Stimulated activated CD8-positive, alpha-beta memory T cell treated with anti-CD3 and anti-CD28 coated beads, Interleukin-4, amount 100 ng/mL, for 1 hour (primary cell): ENCODE measurements at places on chromosomes 13 and 19.

DNA sequence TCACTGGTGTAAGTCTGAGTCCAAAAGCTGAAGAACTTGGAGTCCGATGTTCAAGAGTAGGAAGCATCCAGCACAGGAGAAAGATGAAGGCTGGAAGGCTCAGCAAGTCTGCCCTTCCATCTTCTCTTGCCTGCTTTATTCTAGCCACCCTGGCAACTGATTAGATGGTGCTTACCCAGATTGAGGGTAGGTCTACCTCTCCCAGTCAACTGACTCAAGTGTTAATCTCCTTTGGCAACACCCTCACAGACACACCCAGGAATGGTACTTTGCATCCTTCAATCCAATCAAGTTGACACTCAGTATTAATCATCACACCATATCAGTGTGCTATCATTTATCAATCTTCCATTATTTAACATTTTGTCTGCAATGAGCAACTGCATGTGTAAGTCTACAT is 223.5 kb downstream of the GPC5 start:
- DNase-seq, result no peak

GRCh38 chr13:77001540-77001939 is 9.7 kb downstream of the CLN5 start:
- DNase-seq, result no peak

DNA sequence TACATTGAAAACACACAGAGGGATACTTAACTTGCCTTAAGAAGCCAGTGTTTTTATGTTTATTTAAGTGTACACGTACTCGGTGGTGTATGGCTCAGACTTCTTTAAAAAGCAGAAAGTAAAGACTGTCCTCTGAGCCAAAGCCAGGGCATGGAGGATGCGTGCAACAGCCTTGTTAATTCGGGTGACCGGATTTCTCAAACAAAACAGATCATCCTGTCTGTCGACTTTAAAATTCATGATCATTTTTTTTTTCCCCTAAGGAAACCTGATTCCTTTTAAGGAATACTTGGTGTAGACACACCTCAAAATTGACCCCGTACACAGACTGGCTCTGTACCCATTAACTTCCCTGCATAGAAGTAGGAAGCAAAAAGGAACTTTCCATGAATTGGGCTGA is 124.7 kb upstream of the RNF113B start:
- DNase-seq, result no peak

GRCh38 chr13:111210544-111211469 is 95.7 kb downstream of the ARHGEF7 start:
- no peak for DNase-seq

- DNase-seq, result no peak
Measured at GRCh38 chr13:26095846-26096610, 44.2 kb upstream of the SHISA2 start.

DNA sequence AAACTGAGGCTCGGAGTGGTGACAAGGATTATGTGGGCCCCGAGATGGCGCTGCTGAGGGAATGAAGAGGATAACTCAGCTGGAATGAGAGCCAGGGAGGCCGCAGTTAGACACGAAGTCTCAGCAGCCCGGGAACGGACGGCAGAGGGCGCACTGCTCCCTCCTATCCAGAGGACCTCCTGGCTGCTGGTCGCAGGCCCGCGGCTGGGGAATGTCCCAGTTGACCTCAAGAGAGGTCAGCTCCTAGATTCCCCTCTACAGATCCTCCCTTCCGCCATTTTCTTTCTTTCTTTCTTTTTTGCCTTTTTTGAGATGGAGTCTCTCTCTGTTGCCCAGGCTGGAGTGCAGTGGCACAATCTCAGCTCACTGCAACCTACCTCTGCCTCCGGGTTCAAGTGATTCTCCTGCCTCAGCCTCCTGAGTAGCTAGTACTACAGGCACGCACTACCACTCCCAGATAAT is 24.1 kb upstream of the ASPDH start:
- peak; percentile 24 for DNase-seq

DNA sequence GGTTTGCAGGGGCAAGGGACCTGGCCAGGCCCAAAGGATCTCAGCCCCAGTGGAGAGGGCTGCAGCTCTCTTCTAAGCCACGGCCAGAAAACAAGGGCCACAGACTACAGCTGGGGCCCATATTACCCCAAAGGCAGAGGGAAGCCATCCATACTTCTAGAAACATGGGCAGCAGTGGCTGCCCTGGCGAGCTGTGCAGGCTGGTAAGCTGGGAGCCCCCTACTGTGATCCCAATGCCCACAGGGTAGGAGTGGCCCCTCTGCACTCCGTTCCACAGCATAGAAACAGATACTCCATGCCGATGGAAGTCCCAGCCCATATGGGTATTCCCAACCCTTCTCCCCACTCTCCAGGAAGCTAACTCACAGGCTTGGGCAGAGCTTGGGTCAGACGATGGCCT is 25.1 kb downstream of the VSTM2B start:
- no peak for DNase-seq

DNA sequence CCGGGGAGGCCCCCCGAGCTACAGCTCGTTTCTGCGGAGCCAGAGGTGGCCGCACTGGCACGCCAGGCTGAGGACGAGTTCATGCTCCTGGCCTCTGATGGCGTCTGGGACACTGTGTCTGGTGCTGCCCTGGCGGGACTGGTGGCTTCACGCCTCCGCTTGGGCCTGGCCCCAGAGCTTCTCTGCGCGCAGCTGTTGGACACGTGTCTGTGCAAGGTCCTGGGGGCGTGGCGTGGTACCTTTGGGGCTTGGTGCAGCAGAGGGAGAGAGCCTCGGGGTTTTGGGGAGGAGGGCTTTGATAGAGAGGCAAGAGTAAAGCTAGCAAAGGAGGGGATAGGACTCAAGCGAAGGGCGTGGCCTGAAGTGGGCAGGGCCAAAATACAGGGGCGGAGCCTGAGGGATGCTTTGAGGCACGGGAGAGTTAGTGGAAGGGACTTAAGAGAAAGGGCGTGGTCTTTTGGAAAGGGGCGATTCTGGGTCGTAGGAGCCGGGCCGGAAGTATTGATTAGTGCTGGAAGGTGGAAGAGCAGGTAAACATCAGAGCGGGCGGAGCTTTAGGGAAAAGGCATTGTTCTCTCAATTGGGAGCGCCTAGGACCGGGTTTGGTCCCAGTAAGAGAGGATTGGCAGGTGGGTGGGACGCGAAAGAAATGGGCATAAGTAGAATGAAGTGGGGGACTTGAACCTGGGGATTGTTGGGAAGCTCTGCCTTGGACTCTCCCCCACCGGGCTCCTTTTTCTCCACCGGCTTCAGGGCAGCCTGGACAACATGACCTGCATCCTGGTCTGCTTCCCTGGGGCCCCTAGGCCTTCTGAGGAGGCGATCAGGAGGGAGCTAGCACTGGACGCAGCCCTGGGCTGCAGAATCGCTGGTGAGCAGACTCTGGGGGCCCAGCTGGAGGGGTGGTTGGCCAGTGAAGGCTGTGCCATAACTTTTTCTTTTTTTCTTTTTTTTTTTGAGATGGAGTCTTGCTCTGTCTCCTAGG is 1.2 kb downstream of the PPM1N start:
- no peak for DNase-seq

- DNase-seq, result no peak
Measured at GRCh38 chr13:28527629-28528028, 32.7 kb upstream of the FLT1 start.

DNA sequence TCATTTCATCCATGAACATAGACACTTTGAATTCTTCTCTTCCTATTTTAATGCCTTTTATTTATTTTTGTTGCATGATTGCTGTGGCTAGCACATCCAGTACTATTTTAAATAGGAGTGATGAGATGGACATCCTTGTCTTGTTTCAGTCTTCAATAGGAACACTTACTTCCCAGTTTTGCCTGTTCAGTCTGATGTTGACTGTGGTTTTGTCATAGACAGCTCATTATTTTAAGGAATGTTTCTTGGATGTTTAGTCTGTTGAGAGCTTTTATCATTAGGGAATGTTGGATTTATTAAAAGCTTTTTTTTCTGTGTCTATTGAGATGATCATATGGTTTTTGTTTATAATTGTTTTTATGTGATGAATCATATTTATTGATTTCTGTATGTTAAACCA is 586.6 kb downstream of the SLITRK1 start:
- no peak for DNase-seq

GRCh38 chr13:76929320-76929719 is 19.0 kb upstream of the ACOD1 start:
- no peak for DNase-seq

DNA sequence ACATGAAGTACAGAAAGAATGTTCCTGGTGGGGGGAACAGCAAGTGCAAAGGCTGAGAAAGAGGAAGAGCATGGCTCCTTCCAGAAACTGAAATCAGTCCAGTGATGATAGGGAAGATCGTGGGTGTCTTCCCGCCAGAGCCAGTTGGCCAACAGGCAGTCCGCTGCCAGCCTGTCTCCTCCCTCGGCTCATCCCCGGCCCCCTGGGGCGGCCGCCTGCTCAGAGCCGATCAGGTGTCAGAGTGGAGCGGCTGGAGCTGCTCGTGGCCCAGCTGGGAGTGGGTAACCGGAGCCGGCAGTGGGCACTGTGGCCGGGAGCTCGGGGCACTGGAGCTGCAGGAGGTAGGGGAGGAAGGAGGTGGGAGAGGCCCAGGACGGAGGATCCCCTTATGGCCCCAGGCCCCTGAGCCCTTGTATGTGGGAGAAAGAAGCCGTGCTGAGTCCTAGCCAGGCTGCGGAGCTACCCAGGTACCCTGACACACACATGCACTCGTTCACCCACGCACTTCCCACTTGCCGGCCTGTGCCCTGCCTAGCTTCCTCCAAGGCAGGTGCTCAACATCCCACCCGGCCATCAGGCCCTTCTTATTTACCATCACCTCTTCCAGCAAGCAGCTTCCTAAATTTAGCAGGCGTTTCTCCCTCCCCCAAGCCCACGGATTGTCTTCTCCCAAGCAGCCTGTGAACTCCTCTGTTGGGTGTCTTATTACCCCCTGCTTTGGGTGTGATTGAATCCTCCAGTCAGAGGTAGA is 1.7 kb downstream of the ANKRD24 start:
- DNase-seq, result no peak

DNA sequence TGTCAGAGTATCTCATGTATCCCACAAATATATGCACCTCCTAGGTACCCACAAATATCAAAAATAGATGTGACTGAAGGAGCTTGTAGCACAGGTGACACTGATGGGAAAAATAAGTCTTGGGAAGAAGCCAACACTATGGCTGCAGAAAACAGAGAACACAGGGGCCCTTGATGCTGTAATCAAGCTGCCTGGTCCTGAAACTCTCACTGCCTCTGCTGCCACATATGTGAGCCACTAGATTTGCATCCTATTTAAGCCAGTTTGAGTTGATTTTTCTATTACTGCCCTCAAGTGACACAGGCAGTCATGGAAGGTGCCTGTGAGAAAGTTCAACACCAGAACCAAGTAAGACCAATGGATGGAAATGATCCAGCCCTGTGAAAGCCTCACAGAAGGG is 720.8 kb downstream of the UQCRFS1 start:
- no peak for DNase-seq

GRCh38 chr19:3837922-3838321 is 30.9 kb downstream of the ZFR2 start:
- no peak for DNase-seq

DNA sequence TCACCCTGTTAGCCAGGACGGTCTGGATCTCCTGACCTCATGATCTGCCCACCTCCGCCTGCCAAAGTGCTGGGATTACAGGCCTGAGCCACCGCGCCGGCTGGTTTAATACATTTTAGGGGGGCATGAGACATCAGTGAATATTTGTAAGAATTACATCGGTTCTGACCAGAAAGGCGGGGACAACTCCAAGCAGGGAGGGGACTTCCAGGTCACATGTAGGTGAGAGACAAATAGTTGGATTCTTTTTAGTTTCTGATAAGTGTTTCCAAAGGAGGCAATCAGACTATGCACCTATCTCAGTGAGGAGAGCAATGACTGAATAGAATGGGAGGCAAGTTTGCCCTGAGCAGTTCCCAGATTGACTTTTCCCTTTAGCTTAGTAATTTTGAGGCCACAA is 3.7 kb upstream of the ZNF552 start:
- DNase-seq, result no peak
